Activated T-cell treated with anti-CD3 and anti-CD28 coated beads, Interleukin-2, amount 50 U/mL, for 1 hour (primary cell): ENCODE measurements at places on chromosomes 5 and 9.

- DNase-seq: no peak
Observed at GRCh38 chr5:154971501-154971900, 30.6 kb downstream of the MRPL22 start.

GRCh38 chr9:115165233-115165632 lies 47.3 kb upstream of the TNC start:
- no peak for DNase-seq

- no peak for DNase-seq
Observed at GRCh38 chr5:149837680-149838269, 106.8 kb downstream of the PDE6A start.

DNA sequence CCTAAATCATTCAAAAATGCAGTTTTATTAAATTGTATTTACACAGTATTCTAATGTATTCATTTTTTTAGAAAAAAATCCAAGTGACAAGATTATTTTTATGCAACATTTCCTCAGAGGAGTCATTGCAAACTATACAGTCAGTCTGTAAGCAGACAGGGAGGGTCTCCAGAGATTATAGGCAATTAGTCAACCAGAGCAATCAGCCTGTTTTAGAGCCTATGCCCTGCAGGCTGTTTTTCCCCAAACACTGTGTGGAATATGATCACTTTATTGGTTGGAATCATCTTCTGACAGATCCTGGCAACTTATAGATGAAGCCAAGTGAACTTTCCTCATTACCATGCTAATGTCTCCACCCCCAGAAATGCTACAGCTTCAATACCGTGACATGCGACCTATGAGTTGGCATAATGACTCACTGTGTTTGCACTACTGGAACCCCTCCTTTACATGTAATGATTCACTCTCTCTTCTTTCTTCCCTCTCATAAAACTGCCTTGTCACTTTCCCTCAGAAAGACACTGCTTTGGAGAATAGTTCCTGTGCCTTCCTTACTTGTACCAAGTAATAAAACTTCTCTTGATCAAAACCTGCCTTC lies 577.7 kb upstream of the FTMT start:
- DNase-seq: no peak
